ENCODE measurements at places on chromosomes 7 and 10.

- peak; percentile 97 for DNase-seq
Observed at GRCh38 chr10:63699785-63700613, 178.8 kb downstream of the REEP3 start.

- peak; percentile 11 for DNase-seq
Observed at GRCh38 chr10:30284865-30285594, 64.0 kb downstream of the MTPAP start.

GRCh38 chr10:126634347-126634746 lies 36.1 kb downstream of the C10orf90 start:
- peak; percentile 6 for DNase-seq

- DNase-seq, result no peak
Observed at GRCh38 chr10:126390324-126390723, 2.0 kb upstream of the ADAM12 start.

- no peak for DNase-seq
Observed at GRCh38 chr7:21106296-21106732, 319.6 kb upstream of the SP8 start.

GRCh38 chr7:92485974-92486373 lies 8.2 kb upstream of the ERVW-1 start:
- DNase-seq, result no peak

DNA sequence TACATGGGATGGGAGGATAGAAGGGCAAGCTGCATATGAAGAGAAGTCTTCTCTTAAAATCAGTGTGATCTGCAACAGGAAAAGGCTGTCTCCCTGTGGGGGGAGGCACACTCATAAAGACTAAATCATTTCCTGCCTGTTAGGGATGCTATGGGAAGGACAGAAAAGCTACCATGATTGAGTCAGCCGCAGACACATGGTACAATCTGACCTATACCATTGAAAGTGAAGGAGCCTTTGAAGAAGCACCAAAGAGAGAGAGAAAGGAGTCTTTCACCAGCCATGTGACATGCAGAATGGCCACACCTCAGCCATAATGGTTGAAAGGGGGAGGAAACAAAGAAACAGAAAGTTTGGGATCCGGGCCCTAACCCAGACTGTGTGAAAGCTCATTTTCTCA lies 29.1 kb downstream of the NUDCD3 start:
- DNase-seq, result no peak

GRCh38 chr10:72124381-72124780 lies 36.0 kb upstream of the SPOCK2 start:
- DNase-seq, result no peak

DNA sequence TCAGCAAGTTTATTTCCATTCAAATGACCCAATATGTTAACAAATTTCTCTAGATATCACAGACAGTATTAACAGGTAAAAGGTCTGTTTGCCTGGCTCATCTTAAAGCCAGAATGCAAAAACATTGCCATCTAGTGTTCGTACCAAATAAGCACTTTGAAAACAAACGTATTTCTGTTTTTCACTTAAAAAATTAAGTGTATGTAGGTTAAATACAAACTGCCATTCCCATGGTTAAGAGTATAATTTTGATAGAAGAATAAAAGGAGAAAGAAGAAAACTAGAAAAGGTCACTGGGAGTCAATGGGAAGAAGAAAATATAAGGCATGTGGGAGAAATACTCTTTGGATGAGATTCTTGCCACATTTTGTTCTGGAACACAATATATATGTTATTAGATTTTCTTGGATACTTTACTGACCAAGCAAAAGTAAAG lies 51.0 kb downstream of the ORC5 start:
- peak; percentile 67 for DNase-seq

GRCh38 chr7:27912751-27913150 lies 172.8 kb downstream of the TAX1BP1 start:
- no peak for DNase-seq

GRCh38 chr7:151140826-151141225 lies 26.7 kb downstream of the GBX1 start:
- no peak for DNase-seq

DNA sequence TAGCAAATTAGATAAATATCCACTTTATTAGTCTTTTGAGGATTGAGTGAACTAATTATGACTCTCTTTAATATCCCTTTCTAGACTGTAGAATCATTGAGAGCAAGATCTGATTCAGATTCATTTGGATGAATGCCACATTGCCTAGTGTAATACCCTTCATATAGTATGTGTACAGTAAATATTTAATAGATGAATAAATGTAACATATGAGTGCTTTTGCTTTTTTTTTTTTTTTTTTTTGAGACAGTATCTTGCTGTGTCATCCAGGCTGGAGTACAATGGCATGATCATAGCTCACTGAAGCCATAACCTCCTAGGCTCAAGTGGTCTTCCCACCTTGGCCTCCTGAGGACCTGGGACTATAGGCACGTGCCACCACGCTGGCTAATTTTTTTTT lies 14.8 kb downstream of the SAMD8 start:
- no peak for DNase-seq

DNA sequence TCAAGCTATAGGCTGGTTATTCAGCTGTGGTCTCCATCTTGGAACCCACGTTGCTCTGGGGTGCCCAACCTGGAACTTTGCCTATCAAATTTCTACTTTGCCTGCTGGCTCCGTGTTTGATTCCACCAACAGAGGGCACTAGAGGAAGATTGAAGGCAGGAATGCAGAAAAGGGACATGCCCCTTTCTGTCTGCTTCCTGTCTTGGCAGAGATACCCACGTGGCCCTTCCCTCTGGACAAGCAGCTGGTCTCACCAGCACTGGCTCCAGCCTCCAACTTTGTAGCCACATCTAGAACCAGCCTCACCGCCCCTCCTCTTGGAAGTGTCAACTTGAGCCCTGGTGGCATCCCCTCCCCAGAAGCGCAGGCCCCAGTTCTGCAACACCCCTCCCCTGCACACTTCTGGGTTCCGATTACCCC lies 52.1 kb upstream of the ZNF438 start:
- DNase-seq, result peak; percentile 59

GRCh38 chr10:126565441-126565840 lies 105.1 kb downstream of the C10orf90 start:
- DNase-seq, result no peak

DNA sequence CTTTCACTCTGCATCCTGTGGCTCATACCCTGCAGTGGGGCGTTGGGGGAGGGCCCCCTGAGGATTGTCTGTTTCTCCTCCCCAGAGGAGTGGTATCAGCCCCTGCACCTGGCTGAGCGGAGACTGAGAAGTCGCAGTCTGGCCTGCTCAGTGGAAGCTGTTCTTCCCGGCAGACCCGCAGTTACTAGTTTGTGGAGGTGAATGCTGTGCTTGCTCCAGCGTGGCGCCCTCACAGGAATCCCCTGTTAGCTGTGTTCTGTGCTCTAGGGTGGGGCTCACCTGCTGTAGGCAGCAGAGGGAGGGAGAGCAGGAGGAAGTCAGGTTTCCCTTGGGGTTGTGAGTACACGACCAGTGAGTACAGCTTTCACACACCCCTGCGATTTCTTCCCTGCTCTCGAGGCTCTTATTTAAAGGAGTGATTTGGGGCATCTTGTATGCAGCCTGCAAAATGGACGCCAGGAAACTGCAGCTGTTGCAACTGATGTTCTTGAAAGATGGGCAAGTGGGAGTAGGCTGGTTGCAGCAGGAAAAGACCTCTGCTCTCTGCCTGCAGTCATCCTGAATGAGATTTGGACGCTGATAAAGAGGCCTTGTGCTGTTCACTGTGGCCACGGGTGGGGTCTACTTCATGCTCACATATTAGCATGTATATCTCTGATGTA lies 66.4 kb downstream of the HK1 start:
- DNase-seq, result no peak

DNA sequence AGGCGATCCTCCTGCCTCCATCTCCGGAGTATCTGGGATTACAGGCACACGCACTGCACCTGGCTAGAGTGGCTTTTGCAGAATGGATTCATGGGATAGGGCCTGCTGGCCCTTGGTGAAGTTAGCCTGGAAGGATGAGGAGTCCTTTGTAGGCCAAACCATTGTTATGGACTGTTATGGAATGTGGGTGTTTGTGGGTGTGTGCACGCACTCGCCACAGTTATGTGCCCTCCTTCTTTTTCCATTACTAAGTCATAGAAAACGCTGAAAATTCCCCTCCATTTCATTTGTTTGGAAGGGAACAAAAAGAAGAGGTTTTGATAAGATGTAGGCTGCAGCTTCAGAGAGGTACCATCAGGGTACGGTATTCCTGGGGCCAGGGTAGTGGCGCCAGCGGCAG lies 15.0 kb downstream of the ZNF862 start:
- no peak for DNase-seq

GRCh38 chr7:116200963-116201362 lies 9.4 kb upstream of the TES start:
- DNase-seq, result no peak

- DNase-seq, result no peak
Observed at GRCh38 chr7:38736138-38736537, 105.0 kb upstream of the AMPH start.

DNA sequence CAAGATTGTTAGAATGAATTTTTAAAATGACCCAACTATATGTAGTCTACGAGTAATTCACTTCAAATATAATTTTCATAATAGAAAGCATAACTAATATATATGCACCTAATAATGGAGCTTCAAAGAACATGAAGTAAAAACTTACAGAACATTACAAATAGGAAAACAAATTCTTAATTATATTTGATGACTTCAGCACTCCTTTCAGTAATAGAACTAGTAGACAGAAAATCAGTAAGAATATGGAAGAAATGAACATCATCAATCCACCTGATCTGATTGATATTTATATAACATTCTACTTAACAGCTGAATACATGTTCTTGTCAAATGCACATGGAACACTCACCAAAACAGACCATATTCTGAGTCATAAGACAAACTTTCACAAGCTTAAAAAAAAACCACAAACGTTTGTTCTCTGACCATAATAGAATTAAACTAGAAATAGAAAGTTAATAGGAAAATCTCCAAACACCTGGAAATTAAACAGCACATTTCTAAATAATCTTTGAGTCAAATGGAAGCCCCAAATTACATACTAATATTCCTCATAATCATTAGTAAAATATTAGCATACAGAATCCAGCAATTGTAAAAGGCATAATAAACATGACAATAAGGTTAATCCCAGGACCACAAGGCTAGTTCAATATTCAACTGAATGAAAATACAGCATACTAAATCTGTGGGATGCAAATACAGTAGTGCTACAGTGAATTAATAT lies 48.0 kb downstream of the BRAF start:
- DNase-seq, result peak; percentile 92

- DNase-seq, result no peak
Observed at GRCh38 chr7:139909379-139910050, 80.5 kb downstream of the TBXAS1 start.

DNA sequence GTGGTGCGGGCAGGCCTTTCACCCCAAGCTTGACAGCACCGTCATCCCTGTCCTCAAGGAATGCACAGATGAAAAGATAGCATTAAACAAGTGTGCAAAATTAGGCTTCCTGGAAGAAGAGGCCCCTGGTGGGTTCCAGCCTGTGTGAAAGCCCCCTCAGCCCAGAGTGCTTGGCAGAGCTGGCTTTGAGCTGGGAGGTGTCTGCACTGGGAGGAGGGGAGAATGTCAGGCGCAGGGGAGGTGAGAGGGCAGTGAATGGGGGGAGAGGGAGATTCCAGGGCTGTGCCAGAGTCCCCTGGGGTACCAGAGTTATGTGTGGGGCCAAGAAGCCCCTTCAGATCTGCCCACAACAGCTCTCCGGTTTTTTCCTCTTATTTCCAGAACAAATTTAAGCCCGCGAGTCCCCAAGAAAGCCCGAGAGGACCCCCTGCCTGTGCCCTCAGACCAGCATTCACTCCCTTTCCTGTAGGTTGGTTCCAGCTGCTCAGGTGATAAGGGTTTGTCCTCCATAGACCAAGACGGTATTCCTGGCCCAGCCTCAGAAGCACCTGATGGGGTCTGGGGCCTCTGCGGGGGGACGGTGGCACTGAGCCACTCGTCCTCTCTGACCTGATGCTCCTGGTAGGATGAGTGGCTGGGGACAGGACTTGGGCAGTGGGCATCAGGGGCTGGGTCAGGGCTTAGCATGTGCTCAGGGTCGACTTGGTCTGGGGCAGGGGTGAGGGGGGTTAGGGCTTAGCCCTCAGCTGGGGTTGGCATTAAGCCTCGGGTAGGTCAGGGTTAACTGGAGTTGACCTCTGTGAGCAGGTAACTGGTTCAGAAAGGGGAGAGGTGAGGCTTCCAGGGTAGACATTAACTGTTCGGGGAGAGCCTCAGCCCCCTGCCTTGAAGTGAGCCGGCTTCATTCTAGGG lies 43.4 kb downstream of the ADCYAP1R1 start:
- no peak for DNase-seq

- no peak for DNase-seq
Observed at GRCh38 chr10:32160864-32161263, 104.6 kb upstream of the KIF5B start.

DNA sequence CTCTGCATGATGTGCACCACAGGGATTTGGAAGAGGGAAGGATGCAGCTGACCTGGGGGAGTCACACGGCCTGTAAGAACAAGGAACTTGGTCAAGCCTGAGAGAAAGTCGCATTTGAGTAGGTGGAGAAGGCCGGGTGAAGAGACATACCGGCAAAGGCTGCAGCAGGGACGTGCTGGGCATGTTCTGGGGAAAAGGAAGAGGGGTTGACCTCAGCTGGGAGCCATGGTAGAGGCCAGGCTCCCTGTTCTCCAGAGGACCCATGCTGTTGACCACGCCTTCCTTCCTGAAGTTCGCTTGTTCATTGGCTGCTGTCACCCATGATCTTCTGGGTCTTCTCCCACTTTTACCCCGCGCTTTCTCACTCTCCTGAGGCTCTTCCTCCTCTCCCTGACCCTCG lies 84.5 kb downstream of the HTR5A start:
- no peak for DNase-seq

DNA sequence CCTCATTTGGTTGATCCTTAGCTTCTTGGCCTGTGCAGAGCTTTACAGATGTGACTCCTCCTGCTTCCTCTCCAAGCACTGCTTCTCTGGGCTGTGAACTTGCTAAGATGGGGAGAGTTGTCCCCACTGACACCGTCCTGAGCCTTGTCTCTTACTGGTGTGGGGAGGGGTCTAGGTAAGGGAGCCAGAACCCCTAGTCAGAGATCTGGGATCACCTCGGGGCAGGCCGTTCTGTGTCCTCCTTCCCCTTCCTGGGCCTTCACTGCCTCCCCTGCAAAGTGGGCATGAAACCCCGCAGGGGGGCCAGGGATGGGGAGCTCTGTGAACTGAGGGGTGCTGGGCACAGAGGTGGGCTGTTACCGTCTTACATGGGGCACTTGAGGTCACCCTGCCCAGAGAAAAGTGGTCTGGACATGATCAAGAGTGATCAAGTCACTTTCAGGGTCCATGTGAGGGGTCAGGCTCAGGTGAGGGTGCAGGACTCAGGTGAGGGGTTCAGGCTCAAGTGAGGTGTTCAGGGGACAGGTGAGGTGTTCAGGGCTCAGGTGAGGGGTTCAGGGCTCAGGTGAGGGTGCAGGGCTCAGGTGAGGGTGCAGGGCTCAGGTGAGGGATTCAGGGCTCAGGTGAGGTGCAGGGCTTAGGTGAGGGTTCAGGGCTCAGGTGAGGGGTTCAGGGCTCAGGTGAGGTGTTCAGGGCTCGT lies 86.2 kb downstream of the ADCY1 start:
- DNase-seq, result no peak

DNA sequence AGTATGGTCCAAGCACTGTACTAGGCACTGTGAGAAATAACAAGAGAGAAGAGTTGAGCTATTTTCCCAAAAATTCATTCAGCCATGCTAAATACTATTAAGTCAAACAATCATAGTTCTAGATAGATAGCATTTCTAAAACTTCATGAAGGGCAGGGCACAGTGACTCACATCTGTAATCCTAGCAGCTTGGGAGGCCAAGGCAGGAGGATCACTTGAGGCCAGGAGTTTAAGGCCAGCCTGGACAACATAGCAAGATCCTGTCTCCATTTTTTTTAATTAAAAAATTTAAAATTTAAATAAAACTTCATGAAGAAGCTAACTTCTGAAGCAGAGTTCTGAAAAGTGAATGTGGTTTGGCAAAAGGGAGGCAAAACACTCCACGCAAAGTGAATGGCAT lies 29.9 kb downstream of the USP54 start:
- no peak for DNase-seq

All from renal cortical epithelial cell (primary cell).